ENCODE measurements at places on chromosomes 7 and 10. TPM values are rescaled to one million over a fixed set of nuclear protein-coding genes. Genes with fewer than 3 reads are reported as not detected.

Gene TAS2R4
- 0.22 TPM for total RNA-seq

Gene HOGA1
- total RNA-seq: under 0.01 TPM

Gene CACNA2D1
- total RNA-seq: 7.6 TPM

Gene HBP1
- 131 TPM for total RNA-seq

Gene INPP5A
- total RNA-seq: 24.4 TPM

Gene FGFR2
- total RNA-seq: not detected

Gene CALHM1
- not detected for total RNA-seq

Gene NACAD
- 0.44 TPM for total RNA-seq

Gene GIGYF1
- total RNA-seq: 14.9 TPM

Gene PNPLA8
- 20.5 TPM for total RNA-seq
